ENCODE measurements at places on chromosomes 6 and 20.

- DNase-seq = no peak
These were observed 29.8 kb upstream of the TBC1D20 start for GRCh38 chr20:492159-492558.

DNA sequence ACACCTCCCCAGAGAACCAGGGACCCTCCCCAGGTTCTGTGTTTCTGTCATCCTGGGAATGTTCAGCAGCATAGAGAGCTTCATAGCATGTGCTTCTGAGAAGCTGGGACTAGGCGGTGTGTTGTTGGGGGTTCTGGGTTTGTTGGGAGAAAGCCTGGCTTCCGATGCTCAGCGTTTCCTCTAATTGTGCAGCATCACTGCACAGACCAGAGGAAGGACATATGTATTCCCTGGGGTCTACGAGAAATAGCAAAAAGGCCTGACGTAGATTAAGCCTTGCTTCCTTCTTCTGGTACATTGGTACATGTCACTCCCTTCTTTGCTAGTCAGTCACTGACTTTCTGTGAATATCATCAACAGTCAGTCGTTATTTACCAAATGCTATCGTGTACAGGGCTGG is 96.9 kb upstream of the SGK1 start:
- no peak for DNase-seq

DNA sequence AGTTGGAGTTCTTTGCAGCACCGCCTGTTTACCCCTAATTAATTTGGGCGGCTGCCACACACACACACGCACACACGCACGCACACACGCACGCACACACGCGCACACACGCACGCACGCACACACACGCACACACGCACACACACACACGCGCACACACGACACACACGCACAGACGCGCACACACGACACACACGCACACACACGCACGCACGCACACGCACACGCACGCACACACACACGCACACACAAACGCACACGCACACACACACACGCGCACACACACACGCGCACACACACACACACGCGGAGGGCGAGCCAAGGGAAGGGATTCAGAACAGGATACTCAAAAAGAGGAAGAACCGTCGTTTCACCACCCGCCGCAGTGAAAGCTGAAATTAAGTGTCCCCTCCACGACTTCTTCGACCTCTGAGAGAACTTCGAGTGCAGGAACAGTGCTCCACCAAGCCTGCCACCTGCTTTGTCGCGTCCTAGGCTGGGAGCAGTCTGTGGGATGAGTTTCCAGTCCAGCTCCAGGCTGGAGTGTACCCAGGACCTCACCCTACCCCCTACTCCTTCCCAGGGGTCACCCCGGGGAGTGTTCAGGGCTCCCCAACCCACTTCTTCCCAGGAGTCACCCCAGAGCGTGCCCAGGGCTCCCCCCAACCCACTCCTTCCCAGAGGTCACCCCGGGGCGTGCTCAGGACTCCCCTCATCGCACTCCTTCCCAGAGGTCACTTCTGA is 1.1 kb downstream of the RNASET2 start:
- DNase-seq = peak; percentile 86

DNA sequence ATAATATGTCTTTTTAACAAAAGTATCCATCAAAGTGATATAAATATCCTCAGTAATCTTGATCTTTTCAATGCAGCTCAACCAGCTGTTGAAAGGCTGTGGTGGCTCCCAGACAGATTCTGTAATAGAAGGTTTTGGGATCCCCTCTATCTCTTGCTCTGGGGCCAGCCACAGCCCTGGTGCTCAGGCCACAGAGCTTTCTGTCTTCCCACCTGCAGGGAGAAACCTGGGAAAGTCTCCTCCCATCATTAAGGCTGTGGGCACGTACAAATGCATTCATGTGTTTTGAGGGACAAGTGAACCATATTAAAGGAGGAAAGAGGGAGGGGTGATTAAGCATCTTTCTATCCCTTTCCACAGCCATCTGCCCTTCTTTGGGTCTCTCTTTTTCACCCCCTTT is 183.1 kb downstream of the PRDM13 start:
- no peak for DNase-seq

- no peak for DNase-seq
These were observed 4.5 kb upstream of the CYP24A1 start for GRCh38 chr20:54178256-54178655.

DNA sequence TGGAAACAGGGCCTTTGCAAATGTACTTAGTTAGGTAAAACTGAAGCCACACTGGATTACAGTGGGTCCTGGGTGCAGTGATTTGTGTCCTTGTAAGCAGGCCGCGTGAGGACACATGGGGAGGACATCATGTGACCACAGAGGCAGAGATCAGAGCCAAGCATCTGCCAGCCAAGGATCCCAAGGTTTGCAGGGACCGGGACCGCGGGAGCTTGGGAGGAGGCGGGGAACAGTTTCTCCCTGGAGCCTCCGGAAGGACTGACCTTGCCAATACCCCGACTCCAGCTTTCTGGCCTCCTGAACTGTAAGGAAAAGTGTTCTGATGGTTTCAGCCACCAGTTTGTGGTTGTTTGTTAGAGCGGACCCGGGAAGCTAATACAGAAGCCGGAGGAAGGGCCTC is 500.9 kb downstream of the PREX1 start:
- no peak for DNase-seq

DNA sequence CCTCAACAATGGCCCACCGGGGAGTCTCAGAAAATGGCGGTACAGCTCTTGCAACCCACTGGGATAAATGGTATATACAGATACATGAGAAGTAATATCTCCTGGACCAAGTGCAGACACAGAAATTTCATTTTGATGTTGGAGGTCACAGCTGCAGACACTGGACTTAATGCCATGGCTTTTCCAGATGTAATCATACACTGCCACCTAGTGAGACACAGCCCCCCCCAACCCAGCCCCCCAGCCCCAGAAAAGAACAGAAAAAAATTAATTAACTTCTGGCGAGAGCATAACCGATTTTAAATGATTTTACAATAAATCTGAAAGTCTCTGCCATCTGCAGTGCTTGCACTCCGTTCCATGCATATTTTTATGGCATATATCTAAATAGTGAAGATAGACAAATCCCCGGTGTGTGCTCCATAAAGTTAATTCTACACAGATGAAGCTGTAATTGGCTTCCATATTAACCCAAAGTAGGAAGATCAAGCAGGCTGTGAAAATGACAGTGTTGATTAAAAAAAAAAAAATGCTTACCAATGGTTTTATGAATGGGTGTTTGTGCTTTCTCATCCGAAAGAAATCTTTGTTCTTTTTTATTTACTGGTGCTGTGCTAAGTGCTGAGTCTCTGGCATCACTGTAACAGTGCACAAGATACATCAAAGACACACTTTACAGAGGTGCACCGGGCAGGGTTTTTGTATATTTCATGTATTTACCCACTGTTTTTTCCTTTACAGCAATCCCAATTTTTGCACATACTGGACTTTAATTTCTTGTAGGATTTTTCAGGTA is 804.1 kb downstream of the TFAP2A start:
- no peak for DNase-seq

GRCh38 chr6:29834564-29835436 is 7.2 kb downstream of the HLA-G start:
- peak; percentile 57 for DNase-seq

DNA sequence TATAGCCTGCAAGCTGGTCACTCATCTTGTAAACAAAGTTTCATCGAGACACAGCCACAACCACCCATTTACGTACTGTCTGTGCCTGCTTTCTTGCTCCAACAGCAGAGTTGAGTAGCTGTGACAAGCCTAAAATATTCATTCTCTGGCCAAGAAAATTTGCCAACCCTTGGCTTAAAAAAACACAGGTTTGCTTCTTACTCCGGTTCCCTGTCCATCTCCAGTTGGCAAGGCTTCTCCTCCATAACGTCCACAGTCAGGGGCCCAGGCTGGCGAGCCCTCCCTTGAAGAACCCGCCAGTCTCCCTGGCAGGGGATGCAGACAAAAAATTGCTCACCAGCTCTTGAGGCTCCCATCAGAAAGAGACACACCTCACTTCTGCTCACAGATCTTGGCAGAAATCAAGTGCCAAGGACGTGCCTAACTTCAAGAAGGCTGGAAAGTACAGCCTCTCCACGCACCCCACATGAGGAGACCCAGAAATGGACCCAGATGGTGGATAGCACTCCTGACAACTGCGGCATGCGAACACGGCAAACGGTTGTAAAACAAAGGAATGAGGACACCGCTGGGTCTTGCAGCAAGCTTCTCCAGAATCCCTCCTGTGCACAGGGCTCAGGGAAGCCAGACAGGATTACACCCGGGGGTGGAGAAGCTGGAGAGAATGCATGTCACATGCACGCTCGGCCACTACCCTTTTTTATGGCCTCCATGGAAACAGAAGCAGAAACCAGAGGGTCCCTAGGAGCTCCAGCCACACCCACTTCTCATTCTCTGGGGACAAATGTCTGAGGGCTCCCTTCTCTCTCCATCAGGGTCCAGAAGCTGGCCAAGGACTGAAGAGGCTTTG is 59.8 kb upstream of the SIRPA start:
- no peak for DNase-seq

DNA sequence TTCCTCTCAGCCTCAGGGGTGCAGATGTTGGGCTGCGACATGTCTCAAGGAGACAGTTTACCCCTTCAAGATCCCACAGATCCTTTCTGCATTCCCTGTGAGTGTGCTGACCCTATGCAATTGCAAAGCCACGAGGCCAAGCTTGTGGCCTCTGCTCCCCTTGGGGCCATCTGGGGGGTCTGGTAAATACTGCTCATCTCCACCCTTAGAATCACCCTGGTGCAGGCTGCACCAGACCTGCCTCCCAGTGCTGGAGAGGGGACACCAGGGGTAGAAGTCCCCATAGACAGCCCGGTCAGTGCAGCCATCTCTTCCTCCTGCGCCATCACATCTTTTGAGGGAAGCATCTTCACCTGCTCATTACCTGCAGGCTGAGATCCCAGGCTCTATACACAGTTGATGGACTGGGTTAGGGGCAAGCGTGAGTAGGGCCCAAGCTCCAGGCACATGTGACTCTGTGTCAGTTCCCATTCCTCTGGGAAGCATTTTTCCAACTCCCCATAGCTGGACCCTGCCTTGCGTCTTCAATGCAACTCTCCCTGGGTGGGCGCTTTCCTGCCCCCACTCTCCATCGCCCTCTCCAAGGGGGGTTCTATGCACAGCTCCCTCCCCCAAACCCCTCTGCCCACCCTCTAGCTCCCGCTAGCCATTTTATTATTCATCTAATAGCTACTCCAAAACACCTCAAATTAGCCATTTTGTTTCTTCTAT is 53.9 kb downstream of the THBS2 start:
- DNase-seq = no peak

GRCh38 chr6:20188630-20189075 is 23.6 kb downstream of the MBOAT1 start:
- peak; percentile 61 for DNase-seq

DNA sequence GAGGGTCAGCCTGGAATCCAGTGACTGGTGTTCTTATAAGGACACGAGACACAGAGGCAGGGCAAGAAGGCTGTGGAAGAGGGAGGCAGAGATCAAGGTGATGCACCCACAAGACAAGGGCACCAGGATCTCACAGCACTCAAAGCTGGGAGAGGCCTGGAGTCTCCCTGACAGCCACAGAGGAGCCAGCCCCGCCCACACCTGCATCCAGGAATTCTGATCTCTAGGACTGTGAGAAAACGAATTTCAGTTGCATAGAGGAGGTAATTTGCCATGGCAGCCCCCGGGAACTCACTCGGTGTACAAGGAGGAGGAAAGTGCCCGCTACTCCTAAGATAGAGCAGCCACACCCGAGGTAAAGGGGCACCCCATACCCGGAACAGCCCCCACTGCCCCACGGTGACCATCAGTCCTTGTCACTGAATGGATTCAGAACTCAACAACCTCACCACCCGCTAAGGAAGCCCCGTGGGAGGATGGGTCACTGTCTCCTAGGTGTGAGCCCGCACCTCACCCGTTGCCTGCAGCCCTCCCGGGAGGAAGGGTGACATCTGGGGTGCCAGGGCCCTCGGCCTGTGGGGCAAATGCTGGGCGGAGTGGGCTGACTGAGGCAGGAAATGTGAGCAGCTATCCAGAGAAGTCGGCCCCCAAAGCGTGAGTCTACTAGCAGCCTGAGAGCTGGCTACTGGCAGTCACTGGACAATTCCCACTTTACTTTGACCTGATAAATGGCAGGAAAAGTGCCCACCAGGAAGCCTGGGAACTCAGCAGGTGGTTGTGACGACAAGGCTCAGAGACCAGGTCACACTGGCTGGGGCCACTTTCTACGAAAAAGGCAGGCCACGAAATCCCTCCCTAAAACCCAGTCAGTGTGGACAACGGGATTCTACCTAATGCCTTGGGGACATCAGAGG is 22.4 kb downstream of the DLL1 start:
- no peak for DNase-seq

DNA sequence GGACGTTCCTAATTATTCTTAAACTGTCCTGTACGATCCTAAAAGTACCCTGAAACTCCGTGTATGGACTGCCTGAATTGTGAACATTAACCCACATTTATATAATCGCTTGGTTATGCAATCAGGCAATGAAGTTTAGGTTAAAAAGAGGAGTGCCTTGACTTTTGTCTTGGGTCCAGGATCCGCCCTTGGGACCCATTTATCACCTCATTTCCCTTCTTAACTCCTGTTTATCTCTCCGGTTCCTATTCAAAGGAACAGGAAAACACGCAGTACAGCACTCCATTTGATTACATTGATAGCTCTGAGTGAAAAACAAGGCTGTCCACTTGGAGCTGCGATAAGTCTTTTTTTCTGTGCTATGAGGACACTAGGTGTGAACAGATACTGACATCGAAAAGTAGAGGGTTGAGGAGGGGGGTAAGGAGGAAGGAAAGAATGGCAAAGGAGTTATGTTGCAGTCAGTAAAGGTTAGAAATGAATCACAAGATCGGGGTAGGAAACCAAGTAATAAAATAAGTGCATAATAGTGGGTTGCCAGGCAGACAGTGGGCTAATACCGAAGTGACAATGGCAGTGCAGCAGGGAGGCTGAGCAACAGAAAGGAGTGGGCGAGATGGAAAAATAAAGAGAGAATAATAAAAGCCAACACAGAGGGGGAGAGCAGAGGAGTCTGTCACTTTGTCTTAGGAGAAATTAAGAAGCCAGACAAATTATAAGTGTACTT is 15.9 kb upstream of the PCK1 start:
- DNase-seq = no peak

- no peak for DNase-seq
These were observed 25.7 kb upstream of the KLHL31 start for GRCh38 chr6:53691252-53691651.

GRCh38 chr20:33771938-33772337 is 39.2 kb upstream of the CHMP4B start:
- no peak for DNase-seq

GRCh38 chr20:35133031-35133430 is 14.1 kb downstream of the EDEM2 start:
- DNase-seq = no peak

- no peak for DNase-seq
These were observed 147.6 kb downstream of the KIF6 start for GRCh38 chr6:39577446-39578165.

Measured in KBM-7 (cell line).